ENCODE measurements at places on chromosomes 3 and 15.

GRCh38 chr15:24916305-24917009 lies 38.3 kb upstream of the SNRPN start:
- DNase-seq, result no peak

- DNase-seq, result no peak
These were observed 4.3 kb downstream of the PDIA5 start for GRCh38 chr3:123071146-123071545.

- DNase-seq, result no peak
These were observed 85.2 kb upstream of the OXTR start for GRCh38 chr3:8854656-8855055.

DNA sequence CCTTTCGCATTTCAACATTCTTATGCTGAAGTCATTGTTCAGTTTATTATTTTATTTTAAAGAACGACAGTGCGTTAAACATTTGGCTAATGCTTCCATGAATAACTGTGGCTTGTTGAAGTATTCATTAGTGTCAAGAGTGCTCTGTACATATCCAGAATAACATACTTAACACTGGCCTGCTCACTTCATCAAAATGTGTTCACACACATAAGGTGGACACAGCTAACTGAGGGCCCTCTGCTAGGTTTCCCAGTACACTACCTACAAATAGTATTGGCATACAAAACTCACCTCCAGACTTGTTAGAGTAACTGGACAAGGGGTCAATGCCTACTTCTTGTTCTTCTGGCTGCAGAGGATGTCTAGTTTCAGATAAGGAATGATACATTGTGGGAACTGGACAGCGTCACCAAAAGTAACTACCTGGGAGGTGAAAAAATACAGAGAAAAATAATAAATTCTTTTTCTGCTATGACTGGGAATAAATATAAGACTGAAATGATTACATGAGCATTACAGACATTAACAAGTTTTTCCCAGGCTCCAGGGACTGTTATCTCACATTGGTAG lies 234.2 kb downstream of the TBC1D5 start:
- DNase-seq, result no peak

GRCh38 chr3:187197335-187197649 lies at the start of gene RTP1:
RTP1 (plus strand) TSS chr3:187197486; CDS start chr3:187197516, 30 bp downstream.
- DNase-seq, result no peak

DNA sequence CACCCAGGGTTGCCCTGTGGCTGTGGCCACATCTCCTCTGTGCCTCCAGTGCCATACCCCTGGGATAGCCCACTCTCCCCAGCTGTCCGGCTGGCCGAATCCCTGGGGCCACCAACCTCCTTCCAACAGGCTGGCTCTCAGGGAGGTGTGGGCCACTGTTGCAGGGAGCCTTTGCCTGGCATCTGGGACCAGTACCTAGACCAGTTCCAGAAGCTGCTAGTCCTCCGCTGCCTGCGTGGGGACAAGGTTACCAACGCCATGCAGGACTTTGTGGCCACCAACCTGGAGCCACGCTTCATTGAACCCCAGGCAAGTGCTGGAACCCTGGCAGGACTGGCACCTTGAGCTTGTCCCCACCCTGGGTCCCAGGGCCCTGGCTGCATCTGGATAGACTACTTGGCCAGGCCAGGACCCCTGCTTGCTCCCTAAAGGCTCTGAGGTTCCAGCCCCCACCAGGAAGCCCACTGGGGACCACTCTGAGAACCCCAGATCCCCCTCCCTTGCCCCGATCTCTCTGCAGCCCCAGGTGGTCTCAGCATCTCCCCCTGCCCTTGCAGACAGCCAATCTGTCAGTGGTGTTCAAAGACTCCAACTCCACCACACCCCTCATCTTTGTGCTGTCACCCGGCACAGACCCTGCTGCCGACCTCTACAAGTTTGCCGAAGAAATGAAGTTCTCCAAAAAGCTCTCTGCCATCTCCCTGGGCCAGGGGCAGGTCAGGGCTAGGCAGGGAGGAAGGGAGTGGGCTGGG lies 50.0 kb downstream of the SEMA3G start:
- DNase-seq, result no peak

GRCh38 chr3:16177962-16178627 lies 3.6 kb downstream of the GALNT15 start:
- DNase-seq, result no peak

DNA sequence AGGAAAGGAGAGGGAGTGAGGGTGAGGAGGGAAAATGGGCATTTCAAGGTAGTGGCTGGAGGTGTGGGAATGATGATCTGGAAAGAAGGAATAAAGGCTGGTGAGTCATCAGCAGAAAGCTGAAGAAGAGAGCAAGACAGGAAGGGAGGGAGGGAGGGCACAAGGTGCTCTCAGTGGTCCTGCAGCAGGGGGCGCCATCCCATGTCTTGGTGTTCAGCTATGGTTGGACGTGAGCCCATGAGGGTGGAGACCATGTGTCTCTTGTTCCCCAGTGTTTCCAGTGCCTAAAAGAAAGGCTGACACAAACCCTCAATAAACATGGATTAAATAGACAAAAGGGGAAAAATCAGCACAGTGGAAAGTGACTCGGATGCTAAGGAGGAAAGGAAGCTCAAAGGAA lies 228.5 kb downstream of the NTRK3 start:
- no peak for DNase-seq
